ENCODE measurements at places on chromosomes 5 and 9.

- peak; percentile 68 for DNase-seq
Measured at GRCh38 chr9:95505717-95506427, 10.9 kb downstream of the PTCH1 start.

- DNase-seq: no peak
Measured at GRCh38 chr5:17966640-17967402, 332.6 kb downstream of the TAF11L14 start.

DNA sequence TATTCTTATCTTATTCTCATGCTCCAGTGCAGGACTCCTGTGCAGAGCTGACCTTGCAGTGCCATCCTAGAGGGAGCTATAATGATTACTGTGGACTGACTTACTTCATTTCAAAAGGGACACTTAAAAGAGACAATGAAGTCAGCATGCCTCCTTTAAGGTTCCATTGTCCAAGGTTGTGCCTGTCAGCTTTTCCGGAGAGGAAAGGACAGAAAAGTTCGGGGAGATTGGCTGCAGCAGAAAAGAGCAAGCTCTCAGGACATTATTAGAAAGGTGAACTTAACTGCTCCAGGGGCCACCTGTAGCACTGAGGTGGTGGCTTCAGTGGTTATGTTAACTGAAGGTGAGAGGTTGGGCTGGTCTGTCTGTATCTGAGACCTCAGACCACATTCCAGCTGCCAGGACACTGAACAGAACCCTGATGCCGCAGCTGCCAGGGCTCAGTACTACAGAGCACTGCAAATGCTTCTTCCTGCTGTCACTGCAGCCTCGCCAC, 112.9 kb downstream of the ST8SIA4 start:
- DNase-seq: peak; percentile 34

DNA sequence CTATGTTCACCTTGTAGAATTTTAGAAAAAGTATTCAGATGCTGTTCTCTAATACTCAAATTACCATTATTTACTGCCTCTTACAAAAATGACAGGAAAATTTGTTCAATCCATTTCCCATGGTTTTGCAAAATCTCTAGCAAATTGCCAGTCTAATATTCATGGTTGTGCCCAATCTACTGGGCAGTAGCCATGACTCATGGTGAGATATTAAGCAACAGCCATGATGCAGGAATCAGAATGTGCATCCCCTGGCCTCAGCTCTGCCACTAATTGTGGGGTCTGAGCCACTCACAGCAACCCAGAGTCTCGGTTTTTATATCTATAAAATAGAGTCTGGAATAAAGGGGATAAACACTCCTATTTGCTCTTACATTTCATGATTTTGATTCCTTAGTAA, 353.6 kb downstream of the DEPDC1B start:
- DNase-seq: no peak

GRCh38 chr5:32443541-32444430, 754 bp downstream of the ZFR start:
- DNase-seq: peak; percentile 47

DNA sequence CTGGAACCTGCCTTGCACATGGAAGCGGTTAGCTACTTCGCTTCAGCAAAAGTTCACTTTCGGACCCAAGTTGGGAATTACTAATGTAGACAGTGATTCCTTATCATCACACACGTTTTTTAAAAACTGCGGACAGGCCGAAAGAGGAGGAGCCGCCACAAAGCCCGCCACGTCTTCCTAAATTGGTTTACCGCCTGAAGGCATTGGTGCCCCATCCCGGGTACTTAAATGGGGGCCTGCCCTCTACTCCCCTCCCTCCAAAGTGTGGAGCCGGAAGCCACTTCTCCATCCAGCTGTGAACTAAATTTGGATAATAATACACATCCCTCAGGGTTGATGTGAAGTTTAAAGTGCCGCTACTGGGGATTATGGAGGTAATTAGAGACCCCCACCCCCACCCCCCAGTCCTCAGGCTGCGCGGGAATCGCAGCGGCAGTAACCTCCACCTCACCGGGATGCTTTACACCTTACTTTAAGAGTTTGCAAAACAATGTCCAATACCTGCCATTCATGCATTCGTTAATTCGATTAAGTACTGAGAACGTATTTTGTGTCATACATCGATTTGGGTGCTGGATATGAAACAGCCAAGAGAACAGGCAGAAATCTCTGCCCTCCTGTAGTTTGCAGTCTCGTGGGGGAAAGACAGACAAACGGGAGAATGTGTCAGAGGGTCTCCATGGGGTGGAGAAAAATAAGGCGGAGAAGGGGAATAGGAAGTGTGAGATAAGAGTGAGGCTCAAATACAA, 937 bp upstream of the MACROH2A1 start:
- DNase-seq: no peak

GRCh38 chr9:80964374-80964773, 725.0 kb downstream of the TLE1 start:
- no peak for DNase-seq

- no peak for DNase-seq
Measured at GRCh38 chr9:130844044-130844451, 9.0 kb downstream of the ABL1 start.

DNA sequence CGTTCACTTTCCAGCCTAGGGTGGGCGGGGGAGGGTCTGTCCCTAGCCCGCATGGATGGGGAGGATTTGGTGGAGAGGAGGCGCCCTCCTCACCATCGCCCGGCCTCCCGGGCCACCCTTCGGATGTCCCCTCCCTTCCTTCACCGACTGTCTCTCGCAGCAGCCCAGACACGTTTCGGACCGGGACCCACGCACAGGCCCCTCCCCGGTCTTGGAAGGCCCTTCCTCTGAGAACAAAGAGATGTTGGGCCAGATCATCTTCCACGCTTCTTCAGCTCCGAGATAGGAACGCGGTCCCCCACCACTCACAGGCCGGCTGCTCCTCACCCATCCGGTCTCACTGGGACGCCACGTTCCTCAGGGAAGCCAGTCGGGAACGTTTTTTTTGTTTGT, 640 bp upstream of the DPM2 start:
- DNase-seq: no peak

GRCh38 chr5:2239201-2239910, 356.6 kb upstream of the IRX4 start:
- no peak for DNase-seq

- DNase-seq: no peak
Measured at GRCh38 chr5:168401226-168401625, 85.0 kb upstream of the RARS1 start.

DNA sequence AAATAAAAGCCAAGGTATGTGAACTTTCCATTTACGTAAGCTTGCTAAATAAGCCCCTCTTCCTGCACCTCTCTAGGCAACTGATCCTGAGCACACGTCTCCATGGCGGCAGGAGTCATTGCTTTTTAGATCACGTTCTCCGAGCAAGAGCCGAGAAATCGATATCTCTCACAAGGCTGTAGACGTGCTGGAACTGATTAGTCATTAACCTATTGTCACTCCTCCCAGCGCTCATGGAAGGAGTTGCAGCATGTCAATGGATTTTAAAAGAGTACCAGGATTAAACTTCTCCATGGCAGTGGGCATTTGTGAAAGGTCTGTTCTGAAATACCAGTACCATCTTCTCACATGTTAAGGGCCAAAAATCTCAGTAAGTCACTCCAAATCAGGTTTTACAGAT, 4.7 kb upstream of the ADCY2 start:
- no peak for DNase-seq

DNA sequence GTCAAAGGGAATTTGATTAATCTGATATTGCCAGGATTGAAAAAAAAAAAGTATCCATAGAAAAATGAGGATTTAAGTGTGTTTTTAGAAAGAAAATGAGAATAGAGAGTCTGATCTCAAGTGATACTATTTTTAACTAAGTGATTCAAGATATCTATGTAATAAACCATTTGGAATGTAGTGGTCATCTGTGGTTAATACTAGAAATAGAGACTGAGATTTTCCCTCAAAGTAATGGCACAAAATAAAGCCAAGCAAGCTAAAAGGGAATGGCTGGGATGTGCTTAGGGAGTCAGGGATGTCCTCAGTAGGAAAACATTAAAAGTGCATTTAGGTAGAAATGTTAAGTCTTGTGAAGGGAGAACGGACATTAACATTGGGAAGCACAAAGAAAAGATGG, 90.6 kb downstream of the FBXO4 start:
- DNase-seq: no peak

DNA sequence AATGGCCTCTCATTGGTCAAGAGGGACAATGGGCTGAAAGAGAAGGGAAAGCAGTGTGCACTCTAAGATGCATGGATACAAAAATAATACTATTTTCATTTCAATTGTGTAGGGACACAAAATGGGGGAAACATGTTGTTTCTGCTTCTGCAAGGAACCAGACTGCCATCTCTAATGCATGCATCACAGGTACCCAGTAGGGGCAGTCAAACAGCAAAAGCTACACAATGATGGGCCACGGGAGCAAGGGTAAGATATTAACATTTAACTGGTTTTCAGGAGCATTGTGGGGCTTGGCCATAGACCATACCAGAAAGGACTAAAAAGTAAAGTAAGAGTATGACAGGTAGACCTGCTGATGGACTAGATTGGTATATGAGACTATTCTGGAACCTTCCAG, 535.8 kb downstream of the SPATA31D1 start:
- no peak for DNase-seq

- DNase-seq: no peak
Measured at GRCh38 chr9:86368871-86369521, 14.8 kb upstream of the TUT7 start.

GRCh38 chr5:176579323-176579722, 30.2 kb downstream of the CDHR2 start:
- no peak for DNase-seq

DNA sequence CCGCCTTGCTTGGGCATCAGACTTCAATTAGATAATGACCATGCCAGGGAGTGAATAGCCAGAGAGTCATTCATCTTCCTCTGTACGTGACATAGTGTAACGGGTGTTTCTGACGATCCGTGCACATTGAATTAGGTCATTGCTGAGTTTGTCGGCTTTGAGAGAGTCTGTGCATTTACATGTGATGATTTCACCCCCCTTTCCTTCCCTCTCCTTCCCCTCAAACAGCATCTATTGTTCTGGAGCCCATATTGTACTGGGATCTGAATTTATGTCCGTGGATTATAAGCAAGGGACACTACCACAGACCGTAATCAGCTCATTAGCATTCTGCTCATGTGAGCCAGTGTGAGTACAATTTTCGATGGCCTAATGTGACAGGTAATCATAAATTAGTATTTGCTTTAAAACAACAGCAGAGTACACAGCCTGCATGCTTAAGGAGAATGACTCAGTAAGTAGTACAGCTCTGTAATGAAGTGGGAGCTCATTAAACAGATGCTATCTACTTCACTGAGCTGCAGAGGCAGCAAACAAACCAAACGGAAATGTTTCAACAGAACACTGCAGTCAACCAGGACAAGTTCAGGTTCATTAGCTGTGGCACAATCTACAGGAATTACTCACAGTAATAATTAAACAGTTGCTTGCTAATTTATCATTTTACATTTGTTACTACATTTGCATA, 302.1 kb downstream of the CSNK1G3 start:
- DNase-seq: peak; percentile 54

- peak; percentile 27 for DNase-seq
Measured at GRCh38 chr5:43190755-43191603, 1.0 kb upstream of the NIM1K start.

- no peak for DNase-seq
Measured at GRCh38 chr9:122367774-122368460, 2.9 kb upstream of the PTGS1 start.

DNA sequence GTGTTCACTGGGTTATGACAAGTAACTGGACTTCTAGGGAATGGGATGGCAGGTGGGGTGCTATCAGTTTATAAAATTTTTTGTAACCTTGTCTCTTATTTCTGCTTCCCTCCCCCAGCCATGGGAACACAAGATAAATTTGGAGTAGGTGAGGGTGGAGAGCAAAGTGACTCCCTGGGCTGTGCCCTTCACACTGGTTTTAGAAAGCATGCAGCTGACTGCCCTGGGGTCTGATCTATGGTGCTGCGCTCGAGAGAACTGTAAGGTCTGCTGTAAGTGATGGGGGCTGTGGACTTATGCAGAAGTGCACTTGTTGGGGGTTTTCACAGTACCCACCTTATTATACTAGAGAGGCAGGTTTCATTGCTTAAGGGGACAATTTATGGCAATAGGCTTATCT, 247.7 kb upstream of the DMRT1 start:
- no peak for DNase-seq

DNA sequence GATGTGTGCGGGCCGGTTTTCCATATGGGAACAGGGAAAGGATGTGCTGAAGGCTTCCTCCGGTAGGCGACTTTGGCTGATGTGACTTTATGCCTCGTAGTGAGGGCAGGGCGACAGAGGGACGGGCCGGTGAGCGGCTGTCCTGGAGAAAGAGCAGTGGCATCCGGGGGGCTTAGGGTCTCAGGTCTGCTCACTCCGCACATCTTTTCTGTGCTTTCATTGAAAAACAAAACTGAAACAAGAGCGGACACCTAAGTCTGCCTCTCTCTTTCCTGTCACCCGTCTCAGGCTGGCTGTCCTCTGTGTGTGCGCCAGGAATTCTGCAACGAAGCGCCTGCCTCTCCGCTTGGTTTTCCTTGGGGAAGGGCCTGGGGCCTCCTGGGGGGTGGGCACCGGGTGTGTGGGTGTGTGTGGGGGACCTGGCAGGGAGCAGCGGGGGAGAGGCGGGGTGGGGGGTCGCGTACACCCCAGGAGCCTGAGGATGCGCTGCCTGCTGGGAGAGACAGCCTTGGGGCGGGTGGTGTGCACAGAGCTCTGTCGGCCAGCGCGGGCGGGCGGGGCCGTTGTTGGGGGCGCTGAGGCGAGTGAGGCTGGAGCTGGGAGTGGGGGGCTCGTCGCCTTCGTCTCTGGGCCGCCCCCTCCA, 580 bp upstream of the PRRX2 start:
- no peak for DNase-seq

DNA sequence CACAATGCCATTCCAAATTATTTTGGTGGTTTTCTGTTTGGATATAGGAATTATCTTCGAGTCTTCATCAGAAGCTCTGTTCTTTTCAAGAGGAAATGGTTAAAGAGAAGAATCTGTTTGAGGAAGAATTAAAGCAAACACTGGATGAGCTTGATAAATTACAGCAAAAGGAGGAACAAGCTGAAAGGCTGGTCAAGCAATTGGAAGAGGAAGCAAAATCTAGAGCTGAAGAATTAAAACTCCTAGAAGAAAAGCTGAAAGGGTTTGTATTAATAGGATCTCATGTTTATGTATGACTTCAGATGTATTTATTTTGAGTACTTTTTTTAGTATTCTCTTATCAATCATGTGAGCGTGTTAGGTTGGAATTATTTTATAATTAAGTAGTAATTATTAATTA, 15.0 kb downstream of the HMMR start:
- no peak for DNase-seq

- DNase-seq: no peak
Measured at GRCh38 chr5:71974622-71975021, 132.7 kb upstream of the MAP1B start.

All from globus pallidus (tissue), 1 donor.